ENCODE measurements at places on chromosomes 2 and 18. TPM values are rescaled to one million over a fixed set of nuclear protein-coding genes. Genes with fewer than 3 reads are reported as not detected.

DNA sequence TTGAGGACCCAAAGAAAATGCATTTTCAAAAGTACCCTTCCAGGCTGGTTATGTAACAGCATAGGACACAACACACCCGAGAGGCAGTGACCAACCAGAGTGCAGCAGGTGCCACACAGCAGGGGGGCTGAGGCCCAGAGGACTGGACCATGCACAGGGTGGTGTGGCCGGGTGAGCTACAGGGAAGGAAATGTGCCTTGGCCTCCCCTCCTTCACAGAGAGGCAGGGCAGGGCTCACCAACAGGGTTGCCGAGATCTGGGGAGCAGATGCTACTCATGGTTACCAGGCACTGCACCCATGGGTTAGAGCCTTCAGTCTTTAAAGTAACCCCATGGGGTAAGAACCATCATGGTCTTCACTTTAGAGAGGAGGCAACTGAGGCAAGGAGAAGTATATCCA, 158.4 kb downstream of the MSH2 start:
- no peaks in the 10 kb centered on the region for H3K4me1 ChIP-seq
- H3K27me3 ChIP-seq, result no peaks in the 10 kb centered on the region
- no peaks in the 10 kb centered on the region for H3K36me3 ChIP-seq
- DNase-seq, result no peak
- no peak overlapping the region for H3K27ac ChIP-seq

DNA sequence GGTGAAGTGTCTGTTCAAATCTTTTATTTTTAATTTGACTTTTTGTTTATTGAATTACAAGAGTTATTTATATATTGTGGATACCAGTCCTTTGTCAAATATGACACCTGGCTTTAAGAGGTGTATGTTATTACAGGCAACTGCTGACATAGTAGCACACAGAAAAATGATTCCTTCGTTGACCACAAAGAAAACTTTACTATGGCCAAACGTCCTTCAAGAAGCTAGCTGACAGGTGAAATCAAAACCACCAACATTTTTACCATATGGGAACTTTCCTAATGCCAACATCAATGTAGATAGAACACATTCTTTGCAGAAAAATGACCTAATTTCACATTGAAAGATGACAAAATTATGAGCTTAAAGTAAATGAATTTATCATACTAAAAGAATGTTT, 6.4 kb upstream of the SRBD1 start:
- no peaks in the 10 kb centered on the region for H3K4me1 ChIP-seq
- no peak overlapping the region for H3K4me3 ChIP-seq
- no peak for DNase-seq
- H3K27ac ChIP-seq, result no peak overlapping the region

- peaks cover 2% of the 10 kb centered on the region for H3K27me3 ChIP-seq
- no peak for DNase-seq
- H3K27ac ChIP-seq, result no peak overlapping the region
- H3K36me3 ChIP-seq, result no peaks in the 10 kb centered on the region
Measured at GRCh38 chr2:113012436-113013335, 7.4 kb downstream of the IL36A start.

DNA sequence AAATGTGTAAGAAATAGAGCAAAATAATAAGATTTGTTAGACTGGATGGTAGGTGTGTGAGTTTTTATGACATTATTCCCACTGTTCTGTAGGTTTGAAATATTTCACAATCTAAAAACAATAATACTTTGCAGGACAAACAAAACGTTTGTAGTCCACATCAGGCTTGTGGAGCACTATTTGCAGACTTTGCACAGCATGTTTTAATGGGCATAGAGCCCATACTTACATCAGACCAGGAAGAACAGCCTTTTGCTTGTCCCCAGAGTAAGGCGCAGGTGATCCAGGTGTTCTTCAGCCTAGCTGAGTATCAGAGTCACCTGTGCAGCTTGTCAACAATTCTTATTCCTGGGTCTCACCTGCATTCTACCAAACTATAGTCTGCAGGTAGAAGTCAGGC, 9.1 kb upstream of the STK39 start:
- no peaks in the 10 kb centered on the region for H3K4me1 ChIP-seq
- H3K27me3 ChIP-seq, result no peaks in the 10 kb centered on the region
- no peak overlapping the region for H3K27ac ChIP-seq
- no peak overlapping the region for H3K4me3 ChIP-seq
- DNase-seq, result no peak

- no peak overlapping the region for H3K27ac ChIP-seq
- no peaks in the 10 kb centered on the region for H3K4me1 ChIP-seq
- no peak for DNase-seq
- peaks cover 5% of the 10 kb centered on the region for H3K36me3 ChIP-seq
- H3K4me3 ChIP-seq, result no peak overlapping the region
Measured at GRCh38 chr2:181907635-181908034, 16.1 kb downstream of the ITPRID2 start.

DNA sequence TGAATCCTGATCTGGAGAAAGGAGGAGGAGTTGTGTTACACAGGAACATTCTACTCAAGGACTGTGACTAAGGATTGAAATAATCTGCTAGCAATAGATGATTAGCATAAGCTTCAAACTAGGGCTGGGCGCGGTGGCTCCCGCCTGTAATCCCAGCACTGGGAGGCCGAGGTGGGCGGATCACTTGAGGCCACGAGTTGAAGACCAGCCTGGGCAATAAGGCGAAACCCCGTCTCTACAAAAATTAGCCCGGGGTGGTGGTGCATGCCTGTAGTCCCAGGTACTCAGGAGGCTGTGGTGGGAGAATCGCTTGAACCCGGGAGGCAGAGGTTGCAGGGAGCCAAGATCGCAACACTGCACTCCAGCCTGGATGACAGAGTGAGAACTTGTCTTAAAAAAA, 1.5 kb downstream of the TRMT61B start:
- H3K27ac ChIP-seq, result no peak overlapping the region
- no peak for DNase-seq
- no peak overlapping the region for H3K4me3 ChIP-seq
- H3K27me3 ChIP-seq, result no peaks in the 10 kb centered on the region

DNA sequence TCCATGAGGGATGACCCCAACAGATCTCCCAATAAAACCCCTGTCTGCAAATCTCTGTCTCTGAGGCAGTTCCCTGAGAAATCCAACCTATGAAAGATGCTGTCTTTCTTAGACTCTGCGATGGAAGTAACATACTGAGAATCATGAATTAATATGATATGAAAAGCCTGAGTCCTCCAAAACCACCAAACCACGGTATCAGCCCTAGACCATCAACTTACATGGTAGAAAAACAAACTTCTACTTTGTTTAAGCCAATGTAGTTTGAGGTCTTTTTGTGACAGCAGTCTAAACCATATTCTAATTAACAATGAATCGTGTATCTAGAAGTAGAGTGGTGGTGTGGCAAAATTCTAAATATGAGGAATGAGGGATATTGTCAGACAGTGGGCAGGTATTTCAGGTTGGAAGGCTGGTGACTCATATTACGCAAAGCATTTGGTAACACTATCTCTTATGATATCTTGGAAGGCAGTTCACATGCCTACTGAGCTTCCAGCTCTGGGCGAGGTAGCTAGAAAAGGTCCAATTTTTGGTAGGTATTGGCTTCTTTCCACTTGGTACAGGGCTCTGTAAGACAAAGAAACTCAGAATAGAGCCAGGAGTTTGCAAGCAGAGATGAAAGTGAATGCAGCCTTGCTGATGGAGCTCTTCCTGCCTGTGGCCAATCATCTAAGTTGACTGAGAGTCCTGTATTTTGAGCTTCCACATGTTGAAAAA, 215.8 kb downstream of the ZFP36L2 start:
- H3K4me1 ChIP-seq, result no peaks in the 10 kb centered on the region
- no peaks in the 10 kb centered on the region for H3K36me3 ChIP-seq
- DNase-seq, result no peak
- H3K27me3 ChIP-seq, result no peaks in the 10 kb centered on the region

GRCh38 chr18:22129778-22130177, 39.6 kb upstream of the GATA6 start:
- no peak overlapping the region for H3K4me3 ChIP-seq
- H3K4me1 ChIP-seq, result no peaks in the 10 kb centered on the region
- no peak overlapping the region for H3K27ac ChIP-seq
- no peaks in the 10 kb centered on the region for H3K36me3 ChIP-seq
- no peaks in the 10 kb centered on the region for H3K27me3 ChIP-seq

DNA sequence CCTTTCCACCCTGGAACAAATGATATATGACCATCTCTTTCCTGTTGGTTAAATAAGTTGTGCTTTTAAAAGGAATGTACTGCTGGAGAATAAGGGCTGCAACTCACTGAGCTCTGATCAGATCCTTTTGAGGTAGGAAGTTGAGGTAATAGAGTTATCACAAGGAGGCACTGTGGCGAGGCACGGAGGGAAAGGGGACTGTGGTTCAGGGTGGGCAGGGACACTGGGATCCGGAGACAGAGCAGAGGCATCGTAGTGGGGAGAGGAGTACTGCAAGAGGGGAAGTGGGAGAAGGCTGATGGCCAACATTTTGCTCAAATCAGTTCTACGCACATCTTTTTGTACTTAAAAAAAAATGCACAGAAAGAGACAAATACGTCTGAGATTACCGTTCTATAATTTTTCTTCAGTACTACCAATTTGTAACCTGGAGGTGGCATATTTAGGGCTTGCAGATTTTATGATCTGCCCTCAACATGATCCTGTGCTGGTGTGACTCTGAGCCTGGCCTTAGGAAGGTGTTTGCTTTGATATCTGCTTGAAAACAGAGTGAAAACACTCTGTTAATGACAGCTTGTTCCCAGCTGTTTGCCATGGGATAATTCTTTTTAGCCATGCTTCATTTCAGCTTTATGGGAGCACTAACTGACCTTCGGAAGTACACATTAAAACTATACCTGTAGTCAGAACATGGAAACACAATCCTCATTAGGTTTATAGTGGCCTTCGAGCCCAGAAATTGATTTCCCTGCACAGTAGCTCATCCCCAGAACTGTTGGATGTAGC, 168.1 kb downstream of the KCNE4 start:
- H3K27ac ChIP-seq, result no peak overlapping the region
- H3K4me1 ChIP-seq, result no peaks in the 10 kb centered on the region

DNA sequence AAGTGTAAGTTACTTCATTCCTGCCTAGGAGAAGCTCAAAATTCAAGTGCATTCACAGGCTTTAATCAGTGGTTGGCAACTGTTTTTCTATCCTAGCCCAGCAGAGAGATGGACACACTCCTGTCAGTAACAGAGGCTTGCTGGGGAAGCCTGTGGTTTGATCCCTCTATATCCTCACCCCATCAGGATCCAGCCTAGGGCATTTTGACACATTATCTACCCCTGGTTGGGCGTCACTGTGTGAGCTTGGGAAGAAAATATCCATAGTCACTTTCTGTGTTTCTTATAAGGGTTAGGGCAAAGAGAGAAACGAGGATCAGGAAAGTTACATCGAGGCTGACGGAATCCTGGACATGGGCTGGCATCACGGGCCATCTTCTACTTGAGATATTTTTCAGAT, 10.0 kb downstream of the NT5DC4 start:
- H3K4me3 ChIP-seq, result no peak overlapping the region
- H3K4me1 ChIP-seq, result peaks cover 8% of the 10 kb centered on the region
- no peaks in the 10 kb centered on the region for H3K27me3 ChIP-seq

DNA sequence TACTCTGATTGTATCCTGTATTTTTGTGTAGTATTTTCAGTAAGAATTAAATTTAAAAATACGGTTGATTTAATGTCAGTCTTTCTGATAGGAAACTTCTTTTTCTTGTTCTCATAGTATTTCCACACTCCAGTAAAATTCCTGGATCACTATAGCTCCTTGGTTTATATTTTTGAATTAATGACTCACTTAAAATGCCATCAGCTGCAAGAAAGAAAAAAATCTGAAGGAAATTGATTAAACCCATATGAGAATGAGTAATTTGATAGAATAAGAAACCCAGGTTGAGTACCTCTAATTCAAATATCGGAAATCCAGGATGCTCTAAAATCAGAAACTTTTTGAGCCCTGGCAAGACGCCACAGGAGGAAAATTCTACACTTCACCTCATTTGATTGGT, 186.8 kb upstream of the RND3 start:
- H3K27ac ChIP-seq, result no peak overlapping the region
- H3K4me1 ChIP-seq, result no peaks in the 10 kb centered on the region
- H3K4me3 ChIP-seq, result no peak overlapping the region
- DNase-seq, result no peak
- H3K36me3 ChIP-seq, result no peaks in the 10 kb centered on the region

The ERFE gene
- 0.17 TPM for total RNA-seq

The GNAL gene
- total RNA-seq, result 0.12 TPM

The CTLA4 gene
- 1.1 TPM for total RNA-seq

The TFPI gene
- not detected for total RNA-seq

The TNS1 gene
- 0.86 TPM for total RNA-seq

The ABHD1 gene
- 1.5 TPM for total RNA-seq

The ARHGEF33 gene
- total RNA-seq, result 0.20 TPM

The GMPPA gene
- 27.8 TPM for total RNA-seq
